ENCODE measurements at places on chromosomes 11 and 22.

DNA sequence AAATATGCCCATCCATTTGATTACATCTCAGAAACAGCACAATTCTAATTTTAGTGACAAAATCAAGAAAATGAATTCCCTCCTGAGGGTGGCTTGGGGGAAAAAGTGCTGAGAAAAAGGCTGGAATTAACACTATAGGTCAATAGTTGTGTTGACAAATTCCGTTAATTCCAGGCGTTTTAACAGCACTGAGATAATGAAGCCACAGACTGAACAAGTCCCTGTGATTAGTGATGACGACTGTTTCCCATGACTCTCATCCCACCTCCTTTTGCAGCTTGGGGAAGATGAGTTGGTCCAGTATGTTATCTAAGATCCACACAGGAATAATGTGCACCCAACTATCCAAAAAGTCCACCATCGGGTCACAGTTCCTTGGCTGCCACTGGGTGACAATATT, 12.8 kb downstream of the SRRD start:
- no peak for DNase-seq

DNA sequence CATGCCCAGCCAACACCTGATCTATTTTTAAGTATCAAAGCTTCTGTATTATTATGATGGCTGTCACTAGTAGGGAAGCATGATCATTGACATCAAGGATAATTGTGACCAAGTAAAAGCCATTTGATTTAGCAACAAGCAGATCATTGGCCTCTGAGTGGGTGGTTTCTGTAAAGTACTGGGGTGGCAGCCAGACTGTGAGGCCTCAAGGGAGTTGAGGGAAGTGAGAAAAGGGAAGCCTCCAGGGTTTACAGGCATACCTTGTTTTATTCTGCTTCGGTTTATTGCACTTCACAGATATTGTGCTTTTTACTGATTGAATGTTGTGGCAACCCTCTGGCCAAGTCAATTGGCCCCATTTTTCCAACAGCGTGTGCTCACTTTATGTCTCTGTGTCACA, 60.1 kb downstream of the PRR5L start:
- no peak for DNase-seq

DNA sequence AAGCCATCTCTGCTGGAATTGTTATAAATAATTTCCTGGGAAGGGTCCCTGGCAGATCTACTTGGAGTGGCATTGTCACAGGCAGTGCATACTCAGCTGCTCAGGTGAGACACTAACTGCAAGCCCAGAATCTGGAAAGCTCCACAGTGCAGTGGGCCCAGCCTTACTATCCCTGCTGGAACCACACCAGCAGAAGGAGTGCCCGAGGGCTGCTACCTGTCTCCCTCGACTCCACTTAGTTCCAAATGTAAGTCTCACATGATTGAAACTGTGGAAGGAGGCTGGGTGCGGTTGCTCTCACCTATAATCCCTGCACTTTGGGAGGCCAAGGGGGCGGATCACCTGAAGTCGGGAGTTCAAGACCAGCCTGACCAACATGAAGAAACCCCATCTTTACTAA, 14.3 kb upstream of the SYVN1 start:
- no peak for DNase-seq

GRCh38 chr11:31450841-31451240, 58.6 kb downstream of the IMMP1L start:
- no peak for DNase-seq

- no peak for DNase-seq
These were observed 10.3 kb downstream of the TOP3B start for GRCh38 chr22:21972293-21972779.

GRCh38 chr11:19838994-19839768, 126.5 kb downstream of the NAV2 start:
- DNase-seq, result no peak

- DNase-seq, result no peak
These were observed 327.7 kb downstream of the TENM4 start for GRCh38 chr11:79113054-79113690.

DNA sequence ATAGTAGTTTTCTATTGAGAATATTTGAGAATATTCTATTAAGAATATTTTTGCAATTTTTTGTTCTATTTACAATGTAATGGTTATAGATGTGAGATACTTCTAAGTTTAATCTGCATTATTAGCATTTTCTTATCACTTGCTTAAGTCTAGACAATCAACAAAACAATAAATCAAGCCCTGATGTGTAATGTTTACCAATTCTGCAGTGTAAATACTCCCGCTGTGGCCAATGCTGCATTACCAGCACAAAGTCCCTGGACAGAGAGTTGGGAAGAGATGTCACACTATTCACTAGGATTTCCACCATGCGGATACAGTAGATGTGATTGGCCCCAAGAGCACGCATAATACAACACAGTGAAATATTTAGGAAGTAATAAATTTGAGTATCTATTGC, 47.6 kb upstream of the GCAT start:
- DNase-seq, result no peak

DNA sequence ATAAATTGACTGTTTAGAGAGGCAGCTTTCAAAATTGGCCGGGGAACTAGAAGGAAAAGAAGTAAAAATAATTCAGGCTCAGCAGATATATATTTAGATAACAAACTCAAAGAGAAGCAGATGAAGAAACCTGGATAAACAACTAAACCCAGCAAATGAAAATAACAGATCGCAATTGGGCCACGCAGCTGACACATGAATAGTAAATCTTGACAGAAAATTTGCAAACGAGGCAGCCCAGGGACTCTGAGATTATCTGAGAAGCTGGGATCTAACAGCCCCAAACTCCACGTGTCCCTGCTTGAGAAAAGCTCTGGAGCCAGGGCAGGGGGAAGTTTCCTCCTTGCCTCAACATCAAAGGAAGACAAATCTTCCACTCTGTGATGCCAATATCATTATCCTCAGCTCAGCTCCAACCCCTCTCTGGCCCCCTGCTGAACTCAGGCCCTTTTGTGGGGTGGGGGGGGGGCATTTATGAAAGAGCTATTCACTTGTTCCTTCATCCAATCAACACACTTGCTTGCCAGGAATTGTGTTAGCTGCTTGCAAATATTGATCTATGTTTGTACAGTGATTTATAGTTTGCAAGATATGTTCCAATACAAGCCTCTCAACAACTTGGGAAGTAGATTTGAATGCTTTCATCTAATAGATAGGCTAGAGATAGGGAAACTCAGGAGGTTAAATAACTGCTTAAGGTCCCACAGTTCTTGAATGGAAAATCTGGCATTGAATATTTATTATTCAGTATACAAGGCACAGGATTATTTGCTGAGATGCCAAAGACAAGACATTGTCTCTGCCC, 72.5 kb upstream of the C11orf87 start:
- no peak for DNase-seq

GRCh38 chr22:26587991-26588613, 1.8 kb downstream of the TPST2 start:
- no peak for DNase-seq

GRCh38 chr11:13010749-13011465, 1.8 kb downstream of the RASSF10 start:
- DNase-seq, result peak; percentile 63

DNA sequence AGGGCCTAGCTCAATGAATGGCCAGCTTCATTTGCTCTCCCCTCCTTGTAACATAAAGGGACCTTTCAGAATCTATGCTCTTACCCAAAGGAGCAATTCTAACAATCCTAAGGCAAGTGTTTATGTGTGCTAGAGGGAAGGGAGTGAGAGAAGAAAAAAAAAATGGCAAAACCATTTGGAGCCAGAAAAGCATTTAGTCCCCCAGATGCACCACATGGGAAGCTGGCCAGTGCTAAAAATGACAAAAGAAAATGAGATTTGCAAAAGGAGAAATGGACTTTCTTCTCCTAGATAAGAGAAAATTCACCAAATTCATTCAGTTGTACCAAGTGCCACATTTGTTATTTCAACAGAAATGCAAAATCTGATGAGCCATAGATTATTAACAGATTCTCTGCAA, 52.8 kb downstream of the SERGEF start:
- no peak for DNase-seq

DNA sequence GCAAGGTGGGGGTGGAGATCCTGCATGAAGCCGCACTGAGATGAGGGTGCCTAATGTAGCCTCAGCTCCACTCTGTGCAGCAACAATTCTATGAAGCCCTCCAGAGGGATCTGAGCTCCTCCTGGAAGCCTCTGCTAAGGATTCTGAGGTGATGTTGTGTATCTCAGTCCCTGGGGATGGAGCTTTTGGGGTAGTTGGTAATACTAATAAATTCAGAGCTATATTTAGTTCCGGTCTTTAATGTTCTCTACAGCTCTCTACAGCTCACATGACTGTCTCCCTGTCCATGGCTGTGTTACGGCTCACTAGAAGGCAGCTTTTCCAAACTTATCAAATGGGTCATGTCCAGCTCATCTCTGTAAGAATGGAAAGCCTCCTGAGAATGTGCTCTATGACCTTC, 93.4 kb downstream of the ISX start:
- DNase-seq, result no peak

GRCh38 chr11:5229796-5230195, 2.9 kb upstream of the HBB start:
- DNase-seq, result no peak

- no peak for DNase-seq
These were observed 213.6 kb downstream of the CEP164 start for GRCh38 chr11:117541211-117541610.

DNA sequence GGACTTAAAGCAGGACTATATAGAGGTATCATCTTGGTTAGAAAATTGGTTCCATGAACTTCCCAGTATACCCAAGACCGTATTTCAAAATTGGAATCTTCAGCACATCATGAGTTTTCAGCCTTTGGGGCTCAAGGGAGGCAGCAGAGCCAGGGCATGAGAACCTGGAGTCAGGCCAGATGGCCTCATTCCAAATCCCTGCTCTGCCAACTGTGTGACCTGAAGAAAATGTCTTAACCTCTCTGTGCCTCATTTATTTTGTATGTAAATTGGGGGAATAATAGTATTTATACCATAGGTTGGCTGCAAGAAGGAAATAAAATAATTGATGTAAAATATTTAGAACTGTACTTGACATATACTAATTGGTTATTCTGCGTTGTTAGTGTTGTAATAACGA, 987.6 kb downstream of the TBC1D22A start:
- no peak for DNase-seq

DNA sequence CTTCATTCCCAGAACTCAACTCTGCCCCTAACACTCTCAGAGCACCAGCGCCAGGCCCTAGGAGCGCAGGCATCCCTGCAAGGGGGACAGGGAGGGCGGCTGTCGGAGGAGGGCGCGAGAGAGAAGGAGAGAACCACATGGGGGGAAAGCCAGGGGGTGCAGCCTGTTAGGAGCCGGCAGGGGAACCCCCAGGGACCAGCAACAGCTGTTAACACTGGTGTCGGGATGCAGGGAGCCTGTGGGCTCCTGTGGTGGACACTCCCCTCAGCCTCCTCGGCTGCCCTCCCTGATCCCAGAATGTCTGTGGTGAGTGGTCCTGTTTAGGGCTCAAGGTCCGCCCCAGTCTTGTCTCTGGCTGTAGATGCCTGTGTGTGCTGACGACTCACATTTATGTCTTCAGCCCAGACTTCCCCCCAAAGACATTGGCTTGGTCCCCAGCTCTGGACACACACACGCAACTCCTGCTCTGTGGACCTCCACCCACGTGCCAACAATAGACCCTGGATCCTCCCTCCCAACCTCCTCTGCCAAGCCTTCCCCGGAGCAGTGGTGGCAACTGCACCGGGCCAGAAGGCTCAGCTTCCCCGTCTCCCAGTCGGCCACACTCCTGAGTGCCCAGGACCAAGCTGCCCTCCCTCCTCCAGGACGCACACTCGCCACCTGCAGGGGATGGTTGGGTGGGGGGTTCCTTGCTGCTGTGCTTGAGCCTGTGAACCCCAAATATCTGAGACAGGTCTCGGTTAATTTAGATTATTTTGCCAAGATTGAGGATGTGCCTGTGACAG, 817 bp upstream of the IFITM5 start:
- no peak for DNase-seq

GRCh38 chr22:47136671-47137070, 374.2 kb downstream of the TBC1D22A start:
- DNase-seq, result no peak

GRCh38 chr11:134815404-134815803, 403.4 kb upstream of the B3GAT1 start:
- no peak for DNase-seq

- DNase-seq, result no peak
These were observed 123.2 kb downstream of the KCNQ1OT1 start for GRCh38 chr11:2576549-2576948.
